NCI-H446 (cell line): ENCODE measurements at places on chromosomes 7 and 10.

DNA sequence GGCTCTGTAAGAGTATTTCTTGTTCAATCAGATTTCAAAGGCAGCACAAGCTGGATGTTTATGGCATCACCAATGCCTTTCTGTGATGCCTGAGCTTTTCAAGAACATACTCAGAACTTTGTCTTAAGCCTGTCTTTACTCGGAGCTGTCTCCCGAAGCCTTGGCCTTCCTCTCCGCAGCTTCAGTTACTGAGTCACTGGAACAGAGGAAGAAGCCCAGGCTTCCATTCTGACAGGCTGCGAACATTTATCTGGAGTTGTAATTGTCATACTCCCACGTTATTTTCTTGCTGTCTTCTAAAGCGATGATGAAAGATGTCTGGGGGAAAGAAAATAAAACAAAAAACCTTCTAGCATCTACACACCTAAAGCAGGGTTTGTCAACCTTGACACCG, 43.9 kb downstream of the GRK5 start:
- no peak for DNase-seq

- no peak for DNase-seq
These were observed 37.3 kb downstream of the CYP17A1 start for GRCh38 chr10:102799691-102800471.

GRCh38 chr10:113130014-113130641, 180.1 kb downstream of the TCF7L2 start:
- DNase-seq = no peak

- no peak for DNase-seq
These were observed 184.9 kb upstream of the MKI67 start for GRCh38 chr10:128310971-128311658.

- no peak for DNase-seq
These were observed 18.7 kb downstream of the ZNF786 start for GRCh38 chr7:149071641-149072437.

DNA sequence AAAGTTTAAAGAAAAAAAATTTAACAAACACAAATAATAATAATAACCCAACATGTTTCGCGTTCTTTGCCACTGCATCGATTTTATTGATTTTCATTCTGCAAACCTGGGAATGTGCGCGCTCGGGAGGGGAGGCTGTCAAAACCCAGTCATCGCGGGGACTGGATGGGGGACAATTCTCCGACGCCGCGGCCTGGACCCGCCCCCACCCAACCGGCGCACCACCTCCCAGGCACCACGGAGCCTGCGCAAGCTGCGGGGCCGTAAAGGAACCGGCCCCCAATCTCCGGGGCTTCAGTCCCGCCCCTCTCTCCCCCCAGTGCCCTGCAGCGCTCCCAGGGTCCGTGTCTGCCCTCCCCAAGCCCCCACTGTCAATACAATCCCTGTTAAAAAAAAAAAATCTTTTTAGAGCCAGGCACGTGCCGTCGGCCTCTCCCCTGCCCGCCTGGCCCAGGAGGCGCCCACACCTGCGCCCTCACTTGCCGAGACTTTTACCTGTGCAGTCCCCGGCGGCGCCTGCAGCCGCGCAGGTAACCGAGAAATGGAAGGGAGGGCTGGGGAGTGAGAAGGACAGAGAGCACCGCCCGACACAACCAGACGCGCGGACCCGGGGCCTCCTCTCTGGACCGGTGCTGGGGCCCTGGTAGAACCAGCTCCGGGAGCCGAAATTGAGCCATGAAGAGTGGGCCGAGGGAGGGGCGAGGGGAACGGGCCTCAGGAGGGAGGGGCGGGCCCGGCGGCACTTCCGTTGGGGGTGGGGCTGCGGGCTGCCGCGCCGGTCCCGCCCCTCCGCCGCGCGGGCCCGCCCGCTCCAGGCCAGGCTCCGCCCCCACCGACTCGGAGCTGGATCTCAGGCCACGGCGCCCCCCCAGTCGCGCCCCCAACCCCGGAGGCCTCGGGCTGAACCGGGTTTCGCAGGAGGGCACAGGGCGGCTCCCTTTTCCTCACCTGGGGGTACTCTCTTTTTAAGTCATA, 7.6 kb upstream of the ZNF503 start:
- DNase-seq = peak; percentile 60

DNA sequence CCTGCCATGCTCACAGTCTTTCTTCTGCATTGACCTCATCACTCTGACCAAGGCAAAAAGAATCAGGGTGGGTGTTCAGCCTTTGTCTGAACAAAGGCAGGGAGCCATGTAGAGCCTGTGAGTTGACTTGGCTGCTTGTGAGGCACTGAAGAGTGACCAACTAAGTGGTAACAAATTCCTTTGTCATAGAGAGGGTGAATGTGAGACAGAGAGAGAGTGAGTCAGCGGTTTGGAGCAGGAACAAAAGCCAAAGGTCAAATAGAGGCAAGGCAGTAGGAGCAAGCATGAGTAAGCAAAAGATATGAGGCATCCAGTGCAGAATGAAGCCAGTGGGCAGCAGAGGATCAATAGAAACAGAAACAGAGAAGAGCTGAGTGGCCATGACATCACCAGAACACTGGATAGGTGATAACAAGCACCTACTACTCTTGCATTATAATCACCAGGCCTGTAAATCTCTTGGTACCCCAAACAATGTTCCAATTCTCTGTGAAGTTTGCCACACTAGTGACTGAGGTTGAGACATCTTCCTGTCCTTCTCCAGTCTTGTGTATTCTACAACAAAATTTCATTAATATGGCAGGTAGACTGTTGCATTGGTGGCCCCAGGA, 116.2 kb upstream of the LAMB4 start:
- no peak for DNase-seq

DNA sequence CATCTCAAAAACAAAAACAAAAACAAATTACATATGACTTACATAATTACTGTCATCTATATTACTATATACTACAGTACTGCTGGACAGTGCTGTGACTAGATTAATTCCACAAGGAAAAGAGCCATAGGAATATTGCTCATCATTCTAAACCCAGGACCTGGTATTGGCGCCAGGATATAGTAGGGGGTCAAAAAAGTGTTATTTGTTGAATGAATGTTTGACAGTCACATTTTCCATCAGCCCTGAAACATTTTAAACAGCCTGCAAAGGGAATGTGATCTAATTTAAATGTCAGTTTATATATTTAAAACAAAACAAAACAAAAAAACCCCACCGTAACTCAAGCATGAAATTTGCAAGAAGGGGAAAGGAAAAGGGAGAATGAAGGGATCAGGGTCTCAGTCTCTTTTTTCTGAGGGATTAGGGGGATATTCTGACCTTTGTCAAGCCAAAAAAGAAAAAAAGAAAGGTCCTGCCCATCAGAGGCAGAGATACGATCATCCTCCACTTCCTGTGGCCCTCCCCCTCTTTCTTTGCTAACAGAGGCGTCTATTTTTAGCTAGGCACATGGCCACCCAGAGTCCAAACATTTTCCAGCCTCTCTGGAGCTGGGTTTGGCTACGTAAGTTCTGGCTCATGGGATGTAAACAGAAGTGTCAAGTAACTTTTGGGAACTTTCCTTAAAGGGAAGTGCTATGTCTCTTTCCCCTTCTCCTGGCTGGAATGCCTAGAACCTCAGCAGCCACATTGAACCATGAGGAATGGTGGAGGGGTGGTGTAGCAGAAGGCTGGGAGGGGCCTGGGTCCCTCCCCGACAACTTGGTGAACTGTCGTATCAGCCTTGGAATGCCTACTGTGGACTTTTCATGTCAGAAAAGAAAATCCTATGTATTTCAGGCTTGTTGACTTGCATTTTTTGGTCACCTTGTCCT, 44.6 kb upstream of the DLG5 start:
- DNase-seq = no peak

DNA sequence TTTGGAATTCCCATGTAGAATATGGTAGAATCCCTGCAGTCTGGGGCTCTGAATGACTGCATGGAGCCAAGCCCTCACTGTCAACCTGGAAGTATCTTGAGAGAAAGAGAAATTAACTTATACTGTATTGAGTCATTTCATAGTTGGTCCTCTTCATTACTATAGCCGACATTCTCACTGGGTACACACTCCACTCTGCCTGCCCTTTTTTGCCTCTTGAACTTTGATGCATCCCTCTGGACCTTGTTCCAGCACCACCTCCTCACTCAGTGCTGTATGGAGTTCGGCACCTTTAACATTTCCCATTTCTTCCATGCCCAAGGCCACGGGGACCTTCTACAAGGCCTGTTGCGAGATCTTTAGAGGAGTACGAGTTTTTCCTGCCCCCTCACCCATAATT, 4.6 kb upstream of the ARHGAP22 start:
- no peak for DNase-seq

- DNase-seq = no peak
These were observed 232.9 kb downstream of the FOXP2 start for GRCh38 chr7:114647518-114647917.
